ENCODE measurements at places on chromosomes 16 and 17.

DNA sequence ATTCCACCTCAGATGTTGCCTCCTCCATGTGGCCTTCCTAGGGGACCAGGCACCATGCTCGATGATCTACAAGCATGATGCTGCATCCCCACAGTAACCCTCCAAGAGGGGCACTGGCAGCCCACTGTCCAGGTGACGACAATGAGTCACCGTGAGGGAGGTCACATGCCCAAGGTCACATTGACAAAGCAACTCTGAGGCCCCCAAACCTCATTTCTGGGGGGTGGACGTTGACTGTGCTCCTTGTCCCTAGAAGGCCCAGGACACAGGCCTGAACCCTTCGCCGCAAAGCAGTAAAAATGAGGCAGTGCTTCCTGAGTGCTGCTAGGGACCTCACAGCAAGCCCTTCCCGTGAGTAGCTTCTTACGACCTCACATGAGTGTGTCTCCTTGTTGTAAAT, 136.5 kb downstream of the C16orf78 start:
- DNase-seq, result no peak

GRCh38 chr16:81797443-81797842, 18.4 kb downstream of the PLCG2 start:
- no peak for DNase-seq

DNA sequence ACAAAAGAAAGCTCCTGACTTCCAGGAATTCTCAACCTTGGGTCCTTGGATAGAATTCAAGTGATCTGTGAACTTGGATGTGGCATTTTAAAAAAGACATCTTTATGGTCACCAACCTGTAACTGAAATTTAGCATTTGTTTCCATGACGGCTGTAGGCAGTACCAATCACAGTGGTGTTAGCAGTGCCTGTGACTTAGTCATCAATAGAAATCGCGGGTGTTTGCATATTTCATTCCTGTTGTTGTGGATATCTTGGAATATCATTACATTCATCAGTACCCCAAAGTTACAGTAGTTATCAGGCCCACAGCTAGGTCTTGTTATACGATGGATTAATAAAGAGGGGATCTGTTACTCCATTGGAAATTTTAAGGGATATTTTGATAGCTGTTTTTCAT, 81.6 kb downstream of the CMIP start:
- no peak for DNase-seq

DNA sequence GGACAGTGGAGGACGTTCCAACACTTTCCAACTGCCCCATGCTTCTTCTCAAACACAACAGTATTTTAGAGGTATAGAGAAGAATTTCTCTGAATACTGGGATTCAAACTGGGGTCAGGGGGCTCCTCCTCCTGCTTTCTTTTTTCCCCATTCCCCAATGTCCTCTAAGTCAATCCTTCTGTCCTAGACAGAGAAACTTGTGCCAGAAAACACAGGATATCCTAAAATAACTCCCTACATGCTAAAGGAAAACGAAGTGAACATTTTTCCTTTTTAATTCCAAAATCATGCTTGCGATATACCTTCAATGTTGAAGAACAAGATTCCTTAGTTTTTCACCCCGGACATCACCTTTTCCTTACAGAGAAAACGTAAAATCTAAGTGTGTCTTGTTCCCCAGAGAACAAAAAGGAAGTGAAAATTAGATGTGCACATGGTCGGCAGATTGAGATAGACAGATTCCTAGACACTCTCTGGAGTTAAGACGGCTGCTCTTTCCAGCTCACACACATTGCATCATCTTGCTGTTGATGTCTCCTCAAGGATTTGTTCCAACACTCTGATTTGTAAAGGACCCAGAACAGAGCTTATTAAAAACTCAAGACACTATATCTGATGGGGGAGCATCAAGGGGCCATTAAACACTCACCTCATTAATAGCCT, 228.2 kb downstream of the GRIN2A start:
- DNase-seq, result peak; percentile 66

GRCh38 chr17:19896679-19897078, 28.9 kb upstream of the ULK2 start:
- DNase-seq, result no peak

- peak; percentile 48 for DNase-seq
Observed at GRCh38 chr16:61233713-61234112, 802.5 kb downstream of the CDH8 start.

DNA sequence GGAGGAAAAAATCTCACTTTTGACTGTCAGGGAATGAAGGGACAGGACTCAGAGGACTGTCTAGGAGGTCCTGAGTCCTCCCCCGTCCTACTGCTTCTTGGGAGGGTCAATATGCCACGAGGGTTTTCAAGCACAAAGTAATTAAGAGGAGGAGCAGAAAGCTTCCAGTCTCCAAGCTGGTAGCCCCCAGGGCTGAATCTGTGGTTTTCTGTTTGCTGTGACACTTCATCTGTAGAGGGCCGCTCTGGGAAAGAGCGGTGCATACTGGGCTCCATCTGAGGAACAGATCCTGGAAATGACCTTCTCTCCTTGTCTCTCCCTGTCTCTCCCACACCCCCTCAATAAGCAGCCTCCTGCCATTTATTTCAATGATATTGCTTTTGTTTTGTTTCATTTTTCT, 180.1 kb upstream of the SDK2 start:
- no peak for DNase-seq

GRCh38 chr17:9389111-9389527, 186.5 kb downstream of the STX8 start:
- no peak for DNase-seq

DNA sequence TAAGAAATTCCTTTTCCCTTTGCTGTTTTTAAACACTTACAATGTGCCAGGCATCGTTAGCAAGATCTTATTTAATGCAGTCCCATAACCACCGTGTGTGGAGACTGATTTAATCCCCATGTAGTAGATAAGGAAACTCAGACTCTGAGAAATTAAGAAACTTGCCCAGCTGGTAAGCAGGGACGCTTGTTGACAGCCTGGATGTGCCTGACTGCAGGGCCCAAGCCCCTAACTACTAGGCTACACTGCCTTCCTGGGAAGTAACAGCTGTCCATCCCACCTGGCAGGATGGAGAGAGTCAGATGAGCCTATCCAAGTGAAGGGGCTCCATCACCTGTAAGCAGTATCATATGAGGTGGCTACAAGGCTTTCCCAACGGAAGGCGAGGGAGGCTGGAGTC, 23.1 kb downstream of the CDK5RAP3 start:
- DNase-seq, result no peak

- no peak for DNase-seq
Observed at GRCh38 chr16:75745823-75746222, 19.5 kb upstream of the CPHXL start.

DNA sequence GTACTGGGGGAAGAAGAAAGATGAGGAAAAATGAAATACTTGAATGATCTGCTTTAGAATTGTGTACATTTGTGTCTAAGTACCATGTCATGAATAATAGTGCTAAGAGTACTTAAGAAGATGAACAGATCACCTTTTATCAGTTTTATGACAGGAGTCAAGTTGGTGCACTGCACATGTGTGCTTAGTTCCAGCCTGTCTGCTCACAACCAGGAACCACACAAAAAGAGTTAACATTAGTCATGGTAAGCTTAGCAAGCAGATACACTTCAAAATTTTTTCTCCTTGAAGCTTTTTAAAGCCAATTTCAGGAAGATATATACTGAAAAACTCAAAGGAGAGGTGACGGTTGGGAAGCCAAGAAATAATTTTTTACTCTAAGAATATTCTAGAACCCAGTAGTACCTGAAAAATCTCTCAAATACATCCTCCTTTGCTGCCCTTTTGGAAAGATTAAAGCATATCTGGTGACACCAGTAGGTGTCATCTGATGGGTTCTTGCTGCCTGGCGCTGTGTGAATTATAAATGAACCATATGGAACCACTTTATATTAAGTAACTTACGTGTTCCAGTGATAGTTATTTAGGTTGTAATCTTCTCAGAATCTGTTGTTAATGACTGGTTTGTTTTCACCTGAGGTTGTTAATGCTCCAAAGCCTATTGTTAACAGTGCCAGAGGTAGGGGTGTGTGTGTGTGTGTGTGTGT, 93.4 kb downstream of the MSI2 start:
- DNase-seq, result no peak

DNA sequence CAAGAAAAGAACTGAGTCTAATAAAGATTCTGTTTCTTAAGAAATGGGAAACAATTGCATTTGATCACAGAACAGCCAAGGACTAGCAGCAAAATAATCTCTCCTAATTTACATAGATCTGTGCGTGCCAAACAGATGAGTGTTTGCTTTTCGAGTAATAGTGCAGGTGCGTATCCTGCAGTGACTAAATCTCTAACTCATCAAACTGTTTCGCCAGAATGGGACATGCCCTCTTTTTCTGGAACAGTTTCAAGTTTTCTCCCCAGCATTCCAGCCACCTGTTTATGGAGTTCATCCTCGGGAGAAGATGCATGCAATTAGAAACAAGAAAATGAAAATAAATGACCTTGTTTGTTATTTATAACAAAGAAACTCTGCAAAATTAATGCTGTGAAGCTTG, 5.7 kb upstream of the TOX3 start:
- DNase-seq, result no peak

DNA sequence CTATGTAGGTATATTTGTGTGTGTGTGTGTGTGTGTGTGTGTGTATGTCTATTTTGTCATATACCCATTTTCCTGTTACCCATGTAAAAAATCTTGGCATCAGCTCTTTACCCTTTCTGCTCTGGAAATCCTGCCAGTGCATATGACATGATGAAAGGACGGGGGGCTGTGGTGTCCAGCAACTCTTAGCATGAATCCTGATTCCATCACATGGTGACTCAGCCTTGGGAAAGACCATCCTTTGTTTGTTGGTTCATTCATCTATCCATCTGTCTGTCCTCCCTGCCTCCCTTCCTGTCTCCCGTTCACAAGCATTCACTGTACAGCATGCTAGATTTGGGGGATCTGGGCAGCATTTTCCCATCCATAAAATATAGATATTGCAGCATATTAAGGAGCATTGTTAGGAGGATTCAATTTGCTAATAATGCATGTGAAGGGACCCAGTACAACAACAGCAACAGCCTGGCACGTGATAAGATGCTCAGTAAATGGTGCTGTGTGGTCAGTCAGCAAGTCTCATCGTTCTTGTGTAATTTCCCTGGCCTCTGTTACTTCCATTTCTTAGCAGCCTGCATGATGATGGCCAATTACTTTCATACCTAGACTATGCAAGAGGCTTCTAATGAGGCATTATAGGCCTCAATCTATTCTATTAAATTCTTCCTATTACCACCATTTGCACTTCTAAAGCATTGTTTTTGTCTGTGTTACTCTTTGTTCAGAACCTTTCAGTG, 191.0 kb downstream of the PRKCA start:
- no peak for DNase-seq

DNA sequence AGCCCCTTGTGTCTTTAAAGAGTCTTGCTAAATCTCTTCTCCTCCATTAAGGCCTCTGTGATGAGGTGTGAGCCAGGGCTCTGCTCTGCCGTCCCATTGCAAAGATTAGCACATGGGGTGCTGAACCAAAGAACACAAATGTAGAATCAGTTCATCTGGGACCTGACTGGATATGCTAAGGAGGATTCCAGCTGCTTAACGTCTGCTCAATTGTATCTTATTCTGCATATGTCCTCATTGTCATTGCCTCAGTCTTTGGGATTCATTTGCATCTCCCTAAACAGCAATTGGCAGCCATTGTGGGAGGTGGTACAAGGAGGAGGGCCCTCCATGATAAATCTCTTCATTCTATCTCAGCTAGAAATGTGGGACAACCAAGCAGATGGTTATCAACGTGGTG, 106.3 kb upstream of the ADAMTS18 start:
- no peak for DNase-seq

DNA sequence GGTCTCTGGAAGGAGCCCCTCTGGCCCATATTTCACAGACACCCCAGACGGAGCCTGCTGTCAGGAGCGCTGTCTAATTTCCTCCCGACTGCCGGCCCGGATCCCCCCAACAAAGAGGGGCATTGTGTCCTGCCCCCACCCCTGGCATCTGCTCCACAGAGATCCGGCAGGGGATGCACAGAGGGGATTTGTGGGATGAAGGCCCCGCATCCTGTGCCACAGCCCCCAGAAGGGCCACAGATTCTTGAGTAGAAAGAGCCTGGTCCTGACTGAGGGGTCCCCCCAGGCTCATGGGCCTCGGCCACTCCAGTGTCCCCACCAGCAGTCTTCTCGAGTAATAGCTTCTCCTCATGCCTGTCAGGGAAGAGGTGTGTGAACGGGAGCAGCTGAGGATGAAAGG, 29.5 kb downstream of the MEOX1 start:
- DNase-seq, result no peak

DNA sequence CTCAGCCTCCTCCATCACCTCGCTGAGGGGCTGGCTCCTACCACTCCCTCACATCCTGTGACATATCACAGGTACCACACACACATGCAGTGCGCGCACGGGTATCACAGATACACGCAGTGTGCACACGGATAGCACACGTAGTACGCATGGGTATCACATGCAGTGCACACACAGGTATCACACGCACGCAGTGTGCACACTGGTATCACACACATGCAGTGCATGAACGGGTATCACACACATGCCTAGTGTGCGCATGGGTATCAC, 30.1 kb downstream of the ACSF3 start:
- DNase-seq, result no peak

DNA sequence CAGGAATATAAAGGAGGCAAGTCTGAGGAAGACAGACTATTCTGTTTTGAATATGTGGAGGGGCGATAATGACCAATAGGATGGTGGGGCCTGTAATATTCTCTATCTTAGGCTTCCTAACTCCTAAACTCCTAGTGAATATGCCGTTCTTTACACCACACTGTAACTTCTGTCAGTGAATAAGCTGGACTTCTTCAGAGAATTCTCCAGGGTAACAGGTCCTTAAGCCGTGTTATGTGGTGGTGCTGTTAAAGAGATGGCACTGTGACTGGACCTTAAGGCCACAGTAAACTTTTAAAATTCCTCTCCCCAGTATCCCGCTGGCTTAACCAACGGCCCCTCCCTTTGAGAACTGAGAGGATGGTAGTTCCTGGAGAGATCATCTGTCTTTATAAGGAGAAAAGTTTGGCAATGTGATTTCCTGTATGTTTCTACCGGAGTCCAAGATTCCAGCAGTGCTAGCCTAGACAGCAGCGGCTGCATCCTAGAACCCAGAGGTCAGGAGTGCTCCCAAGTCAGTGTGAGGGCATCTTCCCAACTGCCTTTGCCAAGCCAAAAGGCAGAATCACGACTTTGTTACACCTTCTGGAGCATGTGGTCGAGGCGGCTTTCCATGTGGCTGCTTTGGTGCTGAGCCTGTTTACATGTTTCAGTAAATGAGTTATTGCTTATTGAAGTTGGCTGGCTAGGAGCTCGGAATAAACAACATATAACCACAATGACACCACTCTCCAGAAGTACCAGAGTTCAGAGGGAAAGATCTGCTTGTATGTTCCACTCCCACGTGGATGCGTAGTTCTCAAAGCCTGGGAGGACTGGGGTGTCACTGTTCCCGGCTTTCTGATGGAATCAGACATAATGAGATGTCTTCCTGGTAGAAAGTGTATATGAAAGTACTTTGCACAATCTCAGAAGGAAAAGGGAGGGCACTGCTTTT, 41.0 kb downstream of the TUBD1 start:
- DNase-seq, result peak; percentile 77

- DNase-seq, result no peak
Observed at GRCh38 chr16:51641191-51641765, 490.2 kb upstream of the SALL1 start.
